ENCODE measurements at places on chromosomes 1 and 21.

DNA sequence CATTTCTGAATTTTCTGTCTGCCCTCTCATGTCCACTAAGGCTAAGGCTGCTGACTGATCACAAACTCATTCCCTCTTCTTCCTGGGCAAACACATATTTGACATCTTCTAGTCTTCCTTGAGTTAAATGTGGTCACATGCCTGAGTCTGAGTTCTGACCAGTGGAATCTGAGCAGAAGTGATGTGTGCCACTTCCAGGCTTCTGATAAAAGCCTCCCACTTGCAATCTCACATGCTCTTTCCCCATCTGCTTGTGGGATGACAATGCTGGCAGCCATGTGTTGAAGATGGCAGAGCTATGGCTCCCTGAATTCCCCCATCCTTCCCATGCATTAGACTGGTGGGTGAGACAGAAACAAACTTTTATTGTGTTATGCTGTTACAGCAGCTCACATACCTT, 149.9 kb upstream of the ZNF648 start:
- DNase-seq = no peak

DNA sequence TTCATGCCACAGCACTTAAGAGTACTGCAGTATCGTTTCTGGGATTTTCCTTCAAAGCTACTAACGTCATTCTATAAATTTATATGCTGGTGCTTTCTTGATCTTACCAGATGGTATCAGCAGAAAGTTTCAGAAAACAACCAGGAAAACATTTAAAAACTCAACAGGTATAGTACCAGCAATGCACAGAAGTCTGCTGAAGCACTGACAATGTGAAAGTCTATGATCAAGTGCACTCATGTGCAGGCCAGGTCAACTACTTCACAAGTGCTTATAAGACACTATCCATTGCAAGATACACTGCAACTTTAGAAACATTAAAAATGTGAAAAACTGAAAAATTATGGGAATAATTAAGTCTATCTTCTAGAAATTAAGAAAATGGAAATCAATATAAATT, 34.7 kb downstream of the LYST start:
- no peak for DNase-seq

- no peak for DNase-seq
Measured at GRCh38 chr1:224544346-224545110, 71.6 kb upstream of the CNIH3 start.

- no peak for DNase-seq
Measured at GRCh38 chr1:20383631-20384030, 93.0 kb downstream of the VWA5B1 start.

DNA sequence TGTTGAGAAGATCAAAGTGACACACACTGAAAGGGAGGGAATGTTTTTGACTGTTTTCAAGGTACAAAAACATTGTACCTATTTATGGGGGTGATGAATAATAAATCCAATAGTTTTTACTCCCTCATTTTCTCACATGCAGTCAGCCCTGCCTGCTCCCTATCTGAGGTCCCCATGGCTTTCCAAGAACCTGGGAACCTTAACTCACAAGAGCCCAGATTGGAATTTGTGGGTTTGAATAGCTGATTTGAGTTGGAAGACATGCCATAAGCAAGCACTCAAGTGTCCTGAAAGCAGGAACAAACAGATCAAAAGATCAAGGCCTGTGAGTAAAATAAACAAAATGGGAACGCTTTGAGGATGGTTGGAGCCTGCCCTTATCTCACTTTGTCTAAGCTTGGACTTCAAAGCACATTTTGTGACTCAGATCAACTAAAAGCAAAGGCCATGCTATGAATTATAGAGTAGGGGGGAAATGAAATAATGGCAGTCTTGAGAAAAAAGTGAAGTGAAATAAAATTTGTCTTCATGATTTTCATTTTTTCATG, 136.6 kb downstream of the LYPLAL1 start:
- DNase-seq = no peak

- no peak for DNase-seq
Measured at GRCh38 chr21:29258626-29259338, 39.9 kb upstream of the BACH1 start.

GRCh38 chr1:210362526-210362925, 33.8 kb downstream of the HHAT start:
- DNase-seq = no peak

GRCh38 chr1:109909561-109909960, 1.1 kb upstream of the CSF1 start:
- no peak for DNase-seq

GRCh38 chr1:213790565-213790964, 197.2 kb upstream of the PROX1 start:
- DNase-seq = no peak

- DNase-seq = no peak
Measured at GRCh38 chr1:180953291-180954004, 40.8 kb downstream of the KIAA1614 start.

GRCh38 chr1:176785791-176786190, 322.8 kb downstream of the PAPPA2 start:
- no peak for DNase-seq
